Upper lobe of right lung (tissue), 1 donor: ENCODE measurements at places on chromosomes 2 and 18. TPM values are rescaled to one million over a fixed set of nuclear protein-coding genes. Genes with fewer than 3 reads are reported as not detected.

DNA sequence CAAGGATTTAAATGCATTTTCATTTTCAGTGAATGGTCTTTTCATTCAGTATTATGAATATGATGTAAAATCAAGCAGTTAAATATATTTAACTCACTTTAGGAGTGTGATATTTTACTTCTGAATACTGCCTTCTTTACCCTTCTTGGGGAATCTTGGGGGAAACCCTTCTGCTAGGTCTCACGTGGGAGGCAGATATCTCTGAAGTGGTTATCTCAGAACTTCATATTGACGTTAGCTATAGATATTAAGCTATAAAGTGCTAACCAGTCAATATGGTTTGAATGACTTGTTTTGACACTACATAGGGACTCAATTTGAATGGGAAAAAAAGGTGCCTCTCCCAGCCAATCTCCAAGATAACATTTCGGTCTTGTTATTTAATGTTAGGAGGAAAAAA lies 9.8 kb downstream of the REL start:
- peaks cover 17% of the 10 kb centered on the region for H3K4me1 ChIP-seq
- H3K4me3 ChIP-seq = no peak overlapping the region
- peaks cover 45% of the 10 kb centered on the region for H3K36me3 ChIP-seq
- no peak for DNase-seq
- no peaks in the 10 kb centered on the region for H3K27me3 ChIP-seq
- no peak overlapping the region for H3K27ac ChIP-seq

- H3K27me3 ChIP-seq = peaks cover 11% of the 10 kb centered on the region
- no peak for DNase-seq
- H3K4me1 ChIP-seq = no peaks in the 10 kb centered on the region
- no peaks in the 10 kb centered on the region for H3K36me3 ChIP-seq
Observed at GRCh38 chr2:13020469-13020868, 303.7 kb downstream of the TRIB2 start.

DNA sequence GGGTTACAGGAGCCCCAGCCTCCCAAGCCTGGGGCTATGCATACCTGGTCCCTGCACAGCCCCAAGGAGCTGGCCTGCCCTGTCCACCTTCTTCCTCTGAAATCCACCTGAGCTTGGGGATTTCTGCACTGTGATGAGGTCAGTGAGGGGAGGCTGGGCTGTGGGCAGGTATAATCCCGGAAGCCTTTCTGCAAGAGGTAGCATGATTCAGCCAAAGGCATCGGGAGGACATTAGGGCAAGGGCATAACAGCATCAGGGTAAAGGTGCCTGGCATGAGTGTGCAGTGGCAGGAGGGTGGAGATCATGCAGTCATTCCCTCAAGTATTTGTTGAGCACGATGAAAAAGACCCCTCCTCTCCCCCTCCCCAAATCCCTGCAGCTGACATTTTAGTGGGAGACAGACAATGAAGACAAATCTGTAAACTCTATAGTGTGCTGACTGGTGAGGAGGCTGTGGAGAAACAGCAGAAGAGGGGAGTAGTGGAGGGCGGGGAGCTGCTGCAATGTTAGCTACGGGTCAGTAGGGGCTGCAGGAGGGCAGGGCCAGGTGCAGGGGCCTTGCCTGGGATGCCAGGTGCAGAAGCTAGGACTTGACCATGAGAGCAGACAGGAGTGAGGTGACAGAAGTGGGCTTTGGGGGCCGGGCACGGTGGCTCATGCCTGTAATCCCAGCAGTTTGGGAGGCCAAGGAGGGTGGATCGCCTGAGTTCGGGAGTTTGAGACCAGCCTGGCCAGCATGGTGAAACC lies 18.7 kb downstream of the ZFP36L2 start:
- no peak overlapping the region for H3K27ac ChIP-seq
- DNase-seq = no peak
- no peaks in the 10 kb centered on the region for H3K27me3 ChIP-seq
- H3K4me3 ChIP-seq = no peak overlapping the region
- no peaks in the 10 kb centered on the region for H3K36me3 ChIP-seq

DNA sequence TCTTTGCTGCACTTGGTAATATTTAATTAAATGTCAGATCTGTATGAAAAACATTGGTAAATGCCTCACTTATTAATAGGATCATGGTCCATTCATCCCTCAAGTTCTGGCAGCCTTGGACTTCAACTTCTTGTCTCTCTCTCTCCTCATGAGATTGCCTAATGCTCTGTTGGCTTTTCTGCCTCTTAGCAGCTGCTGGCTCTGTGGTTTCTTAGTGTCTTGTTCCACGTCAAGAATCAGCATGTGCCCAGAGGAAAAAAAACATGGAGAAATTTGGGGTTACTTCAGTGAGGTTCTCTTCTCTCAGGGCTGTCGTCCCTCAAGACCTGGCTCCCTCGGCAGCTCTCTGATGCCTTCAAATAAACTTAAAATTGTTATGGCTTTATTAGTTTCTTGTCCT lies 75.4 kb downstream of the TAF4B start:
- no peaks in the 10 kb centered on the region for H3K36me3 ChIP-seq
- H3K4me3 ChIP-seq = no peak overlapping the region
- H3K27me3 ChIP-seq = no peaks in the 10 kb centered on the region
- H3K4me1 ChIP-seq = no peaks in the 10 kb centered on the region

DNA sequence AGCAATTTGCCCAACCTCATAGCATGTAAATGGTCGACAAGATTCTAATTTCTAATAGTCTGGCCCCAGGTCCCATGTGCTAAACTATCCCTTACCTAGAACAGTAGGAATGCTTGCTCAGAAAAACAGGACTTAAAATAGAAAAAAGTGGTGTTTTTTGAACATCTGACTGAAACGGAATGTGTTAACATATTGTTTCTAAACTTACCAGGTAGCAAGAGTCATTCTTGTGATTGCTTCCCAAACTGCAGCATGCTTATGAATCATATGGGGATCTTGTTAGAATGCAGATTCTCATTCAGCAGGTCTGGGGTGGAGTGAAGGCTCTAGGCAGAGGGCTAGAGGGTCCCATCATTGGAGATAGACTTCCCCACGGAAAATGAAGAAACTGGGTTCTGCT lies 5.8 kb upstream of the SLC20A1 start:
- H3K4me1 ChIP-seq = peaks cover 10% of the 10 kb centered on the region
- no peak for DNase-seq
- no peaks in the 10 kb centered on the region for H3K36me3 ChIP-seq

- no peaks in the 10 kb centered on the region for H3K27me3 ChIP-seq
- H3K36me3 ChIP-seq = no peaks in the 10 kb centered on the region
- H3K27ac ChIP-seq = no peak overlapping the region
- DNase-seq = no peak
- no peaks in the 10 kb centered on the region for H3K4me1 ChIP-seq
Observed at GRCh38 chr2:167451496-167452289, 563.4 kb downstream of the XIRP2 start.

DNA sequence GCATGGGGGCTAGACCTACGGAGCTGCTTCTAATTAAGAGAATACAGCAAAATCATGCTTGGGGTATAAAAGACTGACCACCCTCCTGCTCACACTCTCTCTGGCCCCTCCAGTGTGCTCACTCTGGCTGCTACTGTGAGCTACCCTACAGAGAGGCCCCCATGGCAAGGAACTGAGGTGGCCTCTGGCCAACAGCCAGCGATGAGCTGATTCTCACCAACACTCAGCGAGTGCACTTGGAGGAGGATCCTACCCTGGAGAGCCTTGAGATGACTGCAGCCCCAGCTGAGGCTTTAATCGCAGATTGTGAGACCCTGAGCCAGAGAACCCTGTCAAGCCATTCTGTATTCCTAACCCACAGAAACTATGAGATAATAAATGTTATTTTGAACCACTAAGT lies 88.2 kb downstream of the GFPT1 start:
- no peaks in the 10 kb centered on the region for H3K36me3 ChIP-seq
- no peak overlapping the region for H3K27ac ChIP-seq
- H3K4me3 ChIP-seq = no peak overlapping the region
- H3K27me3 ChIP-seq = no peaks in the 10 kb centered on the region

DNA sequence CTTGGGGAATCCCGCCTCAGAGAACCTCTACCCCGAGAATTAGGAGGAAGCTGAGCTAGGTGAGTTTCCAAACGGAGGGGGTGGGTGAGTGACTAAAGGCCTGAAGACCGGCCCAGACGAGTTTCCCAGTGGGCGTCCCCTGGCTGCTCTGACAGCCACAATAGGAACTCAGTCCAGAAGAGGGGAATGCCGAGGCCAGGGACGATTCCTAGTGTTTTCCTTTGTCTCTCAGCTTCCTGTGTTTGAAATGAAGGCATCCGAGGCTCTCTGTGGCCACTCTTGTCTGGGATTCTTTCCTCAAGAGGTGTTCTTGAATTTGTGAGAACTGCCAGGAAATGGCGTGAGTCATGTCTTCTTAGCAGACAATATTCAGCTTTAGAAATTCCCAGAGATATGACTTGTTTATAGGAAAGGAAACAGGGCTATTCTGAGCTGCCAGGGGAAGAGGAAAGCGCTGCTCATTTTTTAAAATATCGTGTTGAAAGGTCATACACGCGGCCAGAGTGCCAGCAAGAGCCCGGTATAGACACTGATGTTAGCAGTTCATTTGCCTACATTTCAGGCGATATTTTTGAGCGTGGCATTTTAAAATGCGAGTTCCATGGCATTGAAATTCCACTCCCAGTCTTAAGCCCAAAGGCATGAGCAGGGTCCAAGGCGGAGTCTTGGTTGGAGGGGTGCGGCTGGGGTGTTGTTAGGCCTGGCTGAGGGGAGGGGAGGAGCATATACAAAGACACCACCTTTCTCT lies 169.1 kb upstream of the KLF7 start:
- H3K27me3 ChIP-seq = no peaks in the 10 kb centered on the region
- peaks cover 24% of the 10 kb centered on the region for H3K4me1 ChIP-seq
- peak overlapping the region; percentile 15 for H3K4me3 ChIP-seq

GRCh38 chr2:98524168-98524567 lies 79.5 kb downstream of the INPP4A start:
- H3K36me3 ChIP-seq = peaks cover 17% of the 10 kb centered on the region
- no peak for DNase-seq
- no peak overlapping the region for H3K27ac ChIP-seq
- H3K27me3 ChIP-seq = no peaks in the 10 kb centered on the region
- H3K4me1 ChIP-seq = no peaks in the 10 kb centered on the region
- H3K4me3 ChIP-seq = no peak overlapping the region

DNA sequence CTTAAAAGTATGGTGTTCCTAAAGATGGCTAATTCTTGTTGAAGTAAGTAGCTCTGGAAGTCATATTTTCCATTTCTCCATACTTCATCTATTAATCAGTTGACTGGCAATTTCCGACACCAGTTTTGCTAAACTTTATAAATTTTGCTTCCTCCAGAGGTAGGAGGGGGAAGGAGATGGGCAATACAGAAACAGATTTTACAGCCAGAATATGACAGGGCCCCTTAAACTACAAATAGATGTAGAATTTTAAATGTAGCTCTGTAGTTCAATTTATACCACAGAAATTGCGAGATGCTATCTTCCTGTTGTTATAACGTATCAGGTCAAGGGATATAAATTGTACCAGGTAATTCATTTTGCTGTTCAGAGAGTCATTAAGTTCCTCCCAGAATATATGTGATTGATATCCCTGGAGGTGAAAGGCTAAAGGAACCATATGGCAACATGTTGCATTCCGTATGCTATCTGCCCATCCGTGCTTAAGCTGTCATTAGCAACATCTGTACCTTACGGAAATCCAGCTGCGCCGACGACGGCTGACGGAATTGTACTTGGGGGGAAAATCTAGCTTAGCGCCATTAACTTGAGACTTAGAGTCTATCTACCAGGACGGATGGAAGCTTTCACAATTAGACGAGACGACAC lies 8.4 kb upstream of the NR4A2 start:
- H3K36me3 ChIP-seq = no peaks in the 10 kb centered on the region
- H3K4me1 ChIP-seq = peaks cover 27% of the 10 kb centered on the region
- no peaks in the 10 kb centered on the region for H3K27me3 ChIP-seq

DNA sequence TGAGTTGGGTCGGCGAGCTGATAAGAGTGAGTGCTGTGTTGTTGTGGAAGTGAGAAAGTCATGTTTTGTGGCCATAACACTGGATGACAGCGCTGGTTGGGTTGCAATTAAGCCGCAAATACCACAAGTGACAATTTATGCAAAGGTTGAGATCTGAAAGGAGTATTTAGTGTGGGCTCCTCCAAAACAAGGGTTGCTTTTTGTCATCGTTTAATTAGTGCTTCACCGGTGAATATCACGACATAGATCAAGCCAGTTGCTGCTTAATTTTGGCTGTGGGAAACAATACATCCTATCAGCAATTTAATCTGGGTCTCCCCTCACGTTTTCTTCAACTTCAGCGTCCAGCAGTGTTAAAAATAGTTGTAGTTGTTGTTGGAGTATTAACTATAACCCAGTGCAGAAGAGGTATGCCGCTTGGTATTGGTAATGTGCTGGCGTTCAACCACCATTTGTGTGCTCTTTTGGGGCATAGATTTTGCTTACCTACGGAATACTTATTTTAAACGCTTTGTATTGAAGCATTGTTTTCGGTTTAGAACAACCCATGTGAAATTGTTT lies 662 bp downstream of the ACVR2A start:
- peaks cover 21% of the 10 kb centered on the region for H3K4me1 ChIP-seq
- peak overlapping the region; percentile 70 for H3K4me3 ChIP-seq
- peak overlapping the region; percentile 85 for H3K27ac ChIP-seq

DNA sequence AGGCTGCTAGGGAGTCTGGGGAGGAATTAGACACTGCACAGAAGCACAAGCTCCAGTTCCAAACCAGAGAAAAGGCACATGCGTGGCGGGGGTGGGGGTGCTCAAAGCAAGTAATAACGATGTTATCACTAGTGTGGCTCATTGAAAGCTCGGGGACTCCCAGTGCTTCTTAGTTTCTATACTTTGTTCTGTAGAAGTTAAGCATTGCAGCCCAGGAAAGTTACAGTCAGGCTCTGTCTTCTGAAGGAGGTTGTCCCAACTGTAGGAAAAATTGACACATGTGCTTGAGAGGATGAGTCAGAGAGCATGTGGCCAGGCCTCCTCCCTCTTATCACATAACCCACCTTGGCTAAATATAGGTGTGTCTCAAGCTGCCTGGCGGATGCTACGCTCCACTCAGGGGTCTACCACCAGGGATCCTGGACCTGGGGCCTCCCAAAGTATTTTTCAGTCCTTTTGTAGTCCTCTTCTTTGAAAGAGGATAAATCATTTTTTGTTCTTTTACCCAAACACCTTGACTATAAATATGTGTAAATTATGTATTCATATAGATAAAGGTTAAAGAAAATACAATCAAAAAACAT lies 3.8 kb downstream of the GALNT5 start:
- H3K4me3 ChIP-seq = peak overlapping the region; percentile 23
- H3K27ac ChIP-seq = peak overlapping the region; percentile 34
- H3K4me1 ChIP-seq = no peaks in the 10 kb centered on the region

- no peak for DNase-seq
- no peak overlapping the region for H3K4me3 ChIP-seq
- no peaks in the 10 kb centered on the region for H3K4me1 ChIP-seq
- H3K27me3 ChIP-seq = no peaks in the 10 kb centered on the region
- H3K27ac ChIP-seq = no peak overlapping the region
- no peaks in the 10 kb centered on the region for H3K36me3 ChIP-seq
Observed at GRCh38 chr2:27569398-27569797, 13.4 kb upstream of the ZNF512 start.

GRCh38 chr2:171579481-171579880 lies 57.2 kb downstream of the CYBRD1 start:
- no peak for DNase-seq
- no peak overlapping the region for H3K27ac ChIP-seq
- H3K4me3 ChIP-seq = no peak overlapping the region
- no peaks in the 10 kb centered on the region for H3K4me1 ChIP-seq
- H3K36me3 ChIP-seq = no peaks in the 10 kb centered on the region

Gene TTL
- 45.4 TPM for total RNA-seq

Gene GALNT5
- 40.2 TPM for total RNA-seq

Gene NMUR1
- 5.8 TPM for total RNA-seq

Gene ABCG8
- total RNA-seq = not detected

Gene MEP1B
- total RNA-seq = not detected

Gene CYBRD1
- 313 TPM for total RNA-seq

Gene RETREG2
- 79.8 TPM for total RNA-seq

Gene MBP
- 78.9 TPM for total RNA-seq

Gene REG3G
- total RNA-seq = not detected

Gene ITPRIPL1
- 1.3 TPM for total RNA-seq

Gene MAP4K3
- 55.5 TPM for total RNA-seq
